Thyroid gland (tissue), 4 donors: ENCODE measurements at places on chromosomes 2 and 18.

GRCh38 chr2:186085226-186085625, 346.6 kb downstream of the FSIP2 start:
- H3K27me3 ChIP-seq = no peaks in the 10 kb centered on the region
- H3K4me3 ChIP-seq = no peak overlapping the region
- no peaks in the 10 kb centered on the region for H3K36me3 ChIP-seq

DNA sequence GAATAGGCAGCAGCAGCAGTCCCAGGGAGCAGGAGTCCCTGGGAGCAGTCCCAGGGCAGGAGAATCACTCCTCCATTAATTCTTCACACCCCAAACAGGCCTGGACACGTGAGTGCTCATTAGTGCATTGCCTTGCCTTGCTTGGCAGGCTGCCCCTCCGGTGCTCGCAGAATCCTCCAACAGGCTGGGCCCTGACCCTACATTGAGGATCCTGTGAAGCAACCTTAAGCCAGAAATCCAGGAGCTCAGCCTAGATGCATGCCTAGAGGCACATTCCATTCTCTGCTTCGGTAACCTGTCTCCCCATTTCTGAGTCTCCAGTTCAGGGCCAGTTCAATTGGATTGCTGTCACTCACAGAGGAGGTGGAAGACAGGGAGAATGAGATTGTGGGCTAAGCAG, 97.4 kb upstream of the LRATD1 start:
- H3K27me3 ChIP-seq = no peaks in the 10 kb centered on the region
- H3K36me3 ChIP-seq = no peaks in the 10 kb centered on the region
- H3K4me1 ChIP-seq = no peaks in the 10 kb centered on the region
- no peak overlapping the region for H3K4me3 ChIP-seq

- no peaks in the 10 kb centered on the region for H3K27me3 ChIP-seq
- H3K36me3 ChIP-seq = no peaks in the 10 kb centered on the region
- H3K4me3 ChIP-seq = no peak overlapping the region
- H3K27ac ChIP-seq = no peak overlapping the region
- no peak for DNase-seq
These were observed 14.9 kb downstream of the NLRC4 start for GRCh38 chr2:32249731-32250236.

DNA sequence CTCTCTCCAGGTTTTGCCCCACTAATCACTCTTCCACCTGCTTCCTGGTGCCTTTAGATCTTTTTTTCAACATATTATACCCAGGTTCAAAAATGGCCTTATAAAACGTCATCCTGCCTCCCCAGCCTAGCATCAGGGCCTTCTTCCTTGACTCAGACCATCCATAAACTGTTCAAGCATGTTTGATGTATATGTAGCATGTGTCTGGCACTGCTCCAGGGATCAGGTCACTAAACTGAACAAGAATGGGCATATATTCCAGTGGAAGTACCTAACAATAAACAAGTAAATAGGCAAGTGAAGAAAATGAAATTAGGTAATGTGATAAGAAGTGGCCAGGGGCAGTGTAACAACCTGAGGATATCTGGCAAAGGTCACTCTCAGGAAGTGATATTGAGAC, 141.2 kb downstream of the TRIB2 start:
- no peaks in the 10 kb centered on the region for H3K36me3 ChIP-seq
- H3K4me3 ChIP-seq = no peak overlapping the region
- no peaks in the 10 kb centered on the region for H3K4me1 ChIP-seq
- H3K27ac ChIP-seq = no peak overlapping the region

DNA sequence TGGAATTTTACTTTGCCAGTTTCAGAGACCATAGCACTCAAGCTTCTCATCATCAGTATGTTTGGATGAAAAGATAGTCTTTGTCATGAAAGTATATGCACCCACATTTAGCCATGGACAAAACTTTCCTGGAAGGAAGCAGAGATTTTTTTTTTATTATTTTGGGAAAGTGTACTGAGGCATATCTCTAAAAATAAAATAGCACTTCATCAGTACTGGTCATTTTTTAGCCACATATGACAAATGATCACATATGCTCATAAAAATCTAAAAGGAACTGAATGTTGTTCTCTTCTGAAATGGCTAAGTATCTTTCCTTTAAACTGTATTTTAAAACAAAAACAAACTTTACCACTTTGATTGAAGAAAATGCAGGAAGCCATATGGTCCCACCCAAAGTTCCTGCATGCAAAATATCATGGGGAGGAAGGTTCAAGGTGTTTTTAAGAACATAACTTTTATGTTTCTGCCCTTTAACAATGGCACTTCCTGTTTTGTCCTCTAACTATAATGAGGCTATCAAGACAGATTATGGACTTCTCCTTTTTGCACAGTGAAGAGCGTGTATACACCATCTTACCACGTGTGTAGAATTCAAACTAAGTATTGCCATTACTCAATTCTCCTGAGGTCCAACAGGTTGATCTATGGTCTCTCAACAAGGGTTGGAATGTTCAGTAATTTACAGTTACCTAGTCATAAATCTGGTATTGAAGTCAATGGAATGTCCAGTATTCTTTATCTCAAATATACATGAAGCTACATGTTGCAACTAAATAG, 77.1 kb upstream of the SLC39A10 start:
- no peak overlapping the region for H3K27ac ChIP-seq
- H3K27me3 ChIP-seq = no peaks in the 10 kb centered on the region
- no peak for DNase-seq
- no peaks in the 10 kb centered on the region for H3K36me3 ChIP-seq
- H3K4me3 ChIP-seq = no peak overlapping the region

DNA sequence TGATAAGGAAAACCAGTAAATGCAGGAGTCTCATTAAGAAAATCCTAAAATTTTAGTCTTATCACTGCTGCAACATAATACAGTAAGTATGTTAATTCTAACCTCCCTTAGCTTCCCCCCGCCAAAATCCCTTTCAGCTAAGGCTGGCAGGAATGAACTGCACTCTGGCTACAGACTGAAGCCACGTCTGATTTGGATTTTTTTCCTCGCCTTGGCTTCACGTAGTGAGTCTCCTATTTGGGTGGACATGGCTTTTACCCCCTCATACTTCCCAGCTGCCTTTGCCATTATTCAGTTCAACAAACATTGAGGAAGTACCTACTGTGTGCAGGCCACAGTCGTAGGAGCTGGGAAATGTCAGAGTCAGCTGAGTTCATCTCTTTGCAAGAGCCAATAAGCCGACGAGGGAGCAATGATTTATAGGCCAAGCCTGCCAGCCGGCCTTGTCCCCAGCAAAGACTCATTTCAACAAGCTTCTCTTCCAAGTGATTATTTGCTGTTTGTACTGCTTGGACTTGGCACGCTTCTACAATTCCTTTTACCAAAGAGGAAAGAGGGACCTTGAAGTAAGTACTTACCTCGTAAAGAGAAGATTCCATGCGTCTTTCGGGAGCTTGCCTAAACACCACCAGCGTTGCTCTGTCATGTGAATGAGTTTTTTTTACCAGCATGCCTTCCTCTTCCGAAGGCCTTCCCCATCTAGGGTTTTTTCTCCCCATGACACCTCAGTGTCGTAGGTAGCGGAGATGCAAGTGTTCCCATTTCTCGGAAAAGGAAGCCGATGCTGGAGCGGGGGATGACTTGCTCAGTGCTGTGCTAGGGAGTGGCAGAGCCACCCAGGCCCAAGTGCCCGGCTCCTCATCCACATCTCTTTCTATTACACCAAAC, 138.6 kb downstream of the KLHL29 start:
- no peak overlapping the region for H3K4me3 ChIP-seq
- peaks cover 5% of the 10 kb centered on the region for H3K4me1 ChIP-seq

DNA sequence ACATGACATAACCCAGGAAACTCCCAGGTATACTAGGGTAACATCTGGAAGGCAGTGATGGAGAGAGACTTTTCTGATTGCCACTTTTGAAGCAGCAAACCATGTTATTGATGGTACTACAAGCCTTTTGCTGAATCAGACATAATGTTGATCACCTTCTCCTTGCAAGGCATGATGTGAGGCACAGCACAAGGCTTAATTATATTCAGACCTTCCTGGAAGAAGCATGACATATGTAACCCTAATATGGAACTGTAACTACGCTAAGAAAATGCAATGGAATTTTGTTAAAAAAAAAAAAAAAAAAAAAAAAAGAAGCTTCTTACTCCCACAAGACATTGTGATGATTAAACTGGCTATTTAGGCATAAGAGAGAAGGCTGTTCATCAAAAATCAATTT, 145.4 kb downstream of the ALK start:
- no peak for DNase-seq
- H3K4me3 ChIP-seq = no peak overlapping the region
- H3K27ac ChIP-seq = no peak overlapping the region
- no peaks in the 10 kb centered on the region for H3K4me1 ChIP-seq
- H3K27me3 ChIP-seq = no peaks in the 10 kb centered on the region

- no peaks in the 10 kb centered on the region for H3K36me3 ChIP-seq
- H3K27me3 ChIP-seq = no peaks in the 10 kb centered on the region
- no peak overlapping the region for H3K4me3 ChIP-seq
- DNase-seq = no peak
- H3K27ac ChIP-seq = no peak overlapping the region
- H3K4me1 ChIP-seq = no peaks in the 10 kb centered on the region
These were observed 33.7 kb downstream of the LCT start for GRCh38 chr2:135803278-135803677.

DNA sequence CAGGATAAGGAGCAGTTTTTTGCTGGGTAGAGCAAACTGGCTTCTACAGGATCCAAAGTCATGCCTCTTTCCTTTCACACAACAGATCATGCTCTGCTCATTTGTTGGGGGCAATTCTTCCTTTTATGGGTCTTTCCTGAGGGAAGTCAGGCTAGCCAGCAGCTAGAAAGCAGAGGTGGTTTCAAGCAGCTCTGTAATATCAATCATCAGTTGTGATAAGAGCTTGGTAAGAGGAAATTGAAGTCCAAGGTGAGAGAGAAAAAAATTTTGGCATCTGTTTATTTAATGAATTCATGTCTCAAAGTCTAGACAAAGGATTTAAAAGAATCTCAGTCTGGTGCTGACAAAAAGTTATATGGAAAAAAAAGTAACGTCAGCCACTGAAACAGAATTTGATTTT, 6.2 kb downstream of the TMEM87B start:
- H3K4me1 ChIP-seq = peaks cover 8% of the 10 kb centered on the region
- DNase-seq = no peak

- no peak overlapping the region for H3K27ac ChIP-seq
- no peak overlapping the region for H3K4me3 ChIP-seq
- H3K27me3 ChIP-seq = no peaks in the 10 kb centered on the region
These were observed 62.3 kb upstream of the BOD1L2 start for GRCh38 chr18:57084331-57085271.

GRCh38 chr2:212692466-212692865, 153.9 kb upstream of the ERBB4 start:
- H3K4me3 ChIP-seq = no peak overlapping the region
- H3K27me3 ChIP-seq = no peaks in the 10 kb centered on the region
- H3K36me3 ChIP-seq = no peaks in the 10 kb centered on the region
- peaks cover 6% of the 10 kb centered on the region for H3K4me1 ChIP-seq

DNA sequence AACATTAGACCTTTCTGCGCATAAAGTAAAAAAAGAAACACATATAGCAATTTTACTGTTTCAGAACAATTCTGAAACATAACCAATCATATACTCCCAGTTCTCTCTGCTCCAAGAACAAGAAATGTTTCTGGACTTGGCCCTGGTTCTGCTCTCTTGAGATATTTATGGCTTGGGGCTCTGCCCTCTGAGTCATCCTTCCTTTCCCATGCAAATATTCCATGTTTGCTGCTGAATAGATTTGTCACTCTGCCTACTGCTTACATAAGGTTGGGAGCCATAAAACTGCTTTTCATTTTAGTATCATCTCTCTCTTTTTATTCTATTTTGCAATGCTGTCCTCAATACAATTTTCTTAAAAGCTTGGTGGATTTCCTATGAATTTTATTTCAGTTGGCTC, 499.6 kb upstream of the ACVR2A start:
- H3K4me1 ChIP-seq = no peaks in the 10 kb centered on the region
- H3K27ac ChIP-seq = no peak overlapping the region
- no peak for DNase-seq
- H3K36me3 ChIP-seq = no peaks in the 10 kb centered on the region

GRCh38 chr2:224555823-224556366, 29.3 kb downstream of the CUL3 start:
- DNase-seq = no peak
- no peak overlapping the region for H3K4me3 ChIP-seq
- H3K27me3 ChIP-seq = no peaks in the 10 kb centered on the region
- peaks cover 14% of the 10 kb centered on the region for H3K4me1 ChIP-seq
- no peak overlapping the region for H3K27ac ChIP-seq
- H3K36me3 ChIP-seq = no peaks in the 10 kb centered on the region

- no peak for DNase-seq
- no peak overlapping the region for H3K27ac ChIP-seq
- no peaks in the 10 kb centered on the region for H3K27me3 ChIP-seq
- no peak overlapping the region for H3K4me3 ChIP-seq
- H3K36me3 ChIP-seq = peaks cover 84% of the 10 kb centered on the region
- no peaks in the 10 kb centered on the region for H3K4me1 ChIP-seq
These were observed 34.7 kb downstream of the FAM228A start for GRCh38 chr2:24209389-24210105.

- H3K27ac ChIP-seq = no peak overlapping the region
- H3K36me3 ChIP-seq = no peaks in the 10 kb centered on the region
- H3K4me3 ChIP-seq = no peak overlapping the region
- H3K4me1 ChIP-seq = peaks cover 15% of the 10 kb centered on the region
- no peaks in the 10 kb centered on the region for H3K27me3 ChIP-seq
These were observed 110.0 kb upstream of the STON1 start for GRCh38 chr2:48419884-48420511.

DNA sequence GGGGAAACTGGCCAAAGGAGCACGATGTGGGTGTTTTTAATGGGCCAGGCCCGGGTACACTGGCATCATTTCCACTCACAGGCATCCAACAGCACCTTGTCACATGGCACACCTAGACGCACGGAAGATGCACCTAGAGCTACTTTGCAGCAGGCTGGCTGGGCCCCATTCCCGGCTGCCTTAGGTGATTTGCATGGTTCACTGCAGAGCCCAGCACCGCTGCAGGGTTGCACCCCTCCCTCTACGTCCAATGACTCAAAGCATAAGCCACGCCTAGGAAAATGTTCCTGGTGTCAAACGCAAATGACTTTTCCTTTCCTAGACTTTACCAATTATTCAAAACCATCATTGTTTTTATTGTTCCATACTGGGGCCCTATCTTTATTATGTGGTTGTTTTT, 222.9 kb downstream of the EIPR1 start:
- no peaks in the 10 kb centered on the region for H3K4me1 ChIP-seq
- H3K36me3 ChIP-seq = no peaks in the 10 kb centered on the region
- no peak for DNase-seq
- no peaks in the 10 kb centered on the region for H3K27me3 ChIP-seq
- no peak overlapping the region for H3K27ac ChIP-seq

- no peaks in the 10 kb centered on the region for H3K27me3 ChIP-seq
- no peaks in the 10 kb centered on the region for H3K4me1 ChIP-seq
- H3K4me3 ChIP-seq = no peak overlapping the region
These were observed 15.9 kb downstream of the TMX3 start for GRCh38 chr18:68699043-68699442.
